ENCODE measurements at places on chromosomes 13 and 19.

DNA sequence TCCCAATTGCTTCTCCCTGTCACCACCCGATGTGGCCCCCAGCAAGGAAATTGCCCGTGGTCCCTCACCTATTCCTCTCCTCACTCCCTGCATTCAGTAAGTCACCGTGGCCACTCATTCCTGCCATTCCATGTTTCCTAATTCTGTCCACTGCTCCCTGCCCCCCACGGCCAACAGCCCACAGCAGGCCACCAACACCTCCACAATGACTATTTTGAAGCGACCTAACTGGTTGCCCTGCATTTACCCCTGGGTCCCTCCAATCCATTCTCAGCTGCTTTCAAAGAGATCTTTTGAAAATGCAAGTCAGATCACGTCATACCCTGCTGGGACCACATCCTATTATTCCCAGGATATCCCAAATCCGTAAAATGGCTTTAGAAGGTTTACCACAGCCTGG is 210.4 kb downstream of the DCLK1 start:
- no peak for DNase-seq

DNA sequence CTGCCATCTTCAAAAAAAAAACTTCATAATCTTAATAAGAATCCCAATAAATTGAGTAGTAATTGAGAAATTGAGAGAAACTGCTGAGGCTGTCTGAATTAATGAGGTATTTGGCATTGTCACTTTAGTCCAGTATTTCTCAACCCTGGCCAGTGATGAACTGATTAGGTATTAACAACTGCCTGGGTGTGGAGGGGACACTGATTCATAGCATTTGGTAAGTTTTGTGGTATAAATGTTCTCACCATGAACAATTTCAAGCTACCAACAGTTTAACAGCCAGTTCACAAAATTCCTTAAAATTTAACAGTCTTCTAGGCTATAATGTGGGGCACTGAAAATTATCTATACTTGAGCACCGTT is 18.3 kb downstream of the GPC6 start:
- no peak for DNase-seq

GRCh38 chr13:54627646-54628372 is 1599.2 kb downstream of the OLFM4 start:
- DNase-seq = no peak

- no peak for DNase-seq
These were observed 174.9 kb downstream of the TNFSF13B start for GRCh38 chr13:108444448-108444847.

GRCh38 chr19:1725100-1726064 is 27.9 kb upstream of the ONECUT3 start:
- DNase-seq = no peak

- DNase-seq = no peak
These were observed 10.5 kb downstream of the TULP2 start for GRCh38 chr19:48887861-48888612.

GRCh38 chr19:281156-281853 is 9.9 kb downstream of the PLPP2 start:
- DNase-seq = no peak
